ENCODE measurements at places on chromosomes 2 and 18.

GRCh38 chr2:159925975-159926374, 128.0 kb upstream of the CD302 start:
- DNase-seq = no peak

DNA sequence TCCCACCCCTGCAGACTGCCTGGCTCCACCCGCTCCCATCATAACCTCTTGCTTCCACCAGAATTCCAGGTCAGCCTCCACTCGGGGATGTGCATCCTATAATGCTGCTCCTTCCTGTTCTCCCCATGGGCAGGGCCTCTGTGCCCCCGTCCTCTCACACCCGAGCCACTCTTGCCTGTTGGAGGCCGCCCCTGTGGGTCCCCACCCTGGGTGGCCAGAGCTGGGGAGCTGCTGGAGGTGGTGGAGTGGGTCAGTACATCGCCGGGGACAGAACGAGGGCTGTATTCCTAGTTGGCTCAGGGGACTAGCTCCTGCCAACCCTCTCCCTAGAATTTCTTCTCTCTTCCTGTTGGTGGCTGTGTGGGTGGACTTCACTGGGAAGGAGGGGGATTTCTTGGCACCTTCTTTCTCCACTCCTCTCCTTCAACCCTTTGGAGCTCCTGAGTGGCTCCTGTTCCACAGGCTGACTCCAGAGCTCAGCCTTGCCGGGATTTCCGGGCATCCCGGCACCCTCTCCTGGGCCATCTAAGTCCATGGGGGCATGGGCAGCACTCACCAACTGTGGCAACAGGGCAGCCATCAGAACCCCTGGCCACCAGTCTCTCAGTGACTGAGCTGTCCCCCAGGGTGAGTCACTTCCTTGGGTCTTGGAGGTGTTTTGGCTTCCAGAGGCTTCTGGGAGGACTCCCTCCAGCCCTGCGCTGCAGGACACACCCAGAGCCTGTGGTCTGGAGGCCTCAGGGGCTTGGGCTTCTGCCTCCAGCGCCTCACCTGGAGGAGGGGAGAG, 88.2 kb upstream of the MCFD2 start:
- no peak for DNase-seq

GRCh38 chr2:105179469-105180372, 61.8 kb upstream of the GPR45 start:
- peak; percentile 84 for DNase-seq

DNA sequence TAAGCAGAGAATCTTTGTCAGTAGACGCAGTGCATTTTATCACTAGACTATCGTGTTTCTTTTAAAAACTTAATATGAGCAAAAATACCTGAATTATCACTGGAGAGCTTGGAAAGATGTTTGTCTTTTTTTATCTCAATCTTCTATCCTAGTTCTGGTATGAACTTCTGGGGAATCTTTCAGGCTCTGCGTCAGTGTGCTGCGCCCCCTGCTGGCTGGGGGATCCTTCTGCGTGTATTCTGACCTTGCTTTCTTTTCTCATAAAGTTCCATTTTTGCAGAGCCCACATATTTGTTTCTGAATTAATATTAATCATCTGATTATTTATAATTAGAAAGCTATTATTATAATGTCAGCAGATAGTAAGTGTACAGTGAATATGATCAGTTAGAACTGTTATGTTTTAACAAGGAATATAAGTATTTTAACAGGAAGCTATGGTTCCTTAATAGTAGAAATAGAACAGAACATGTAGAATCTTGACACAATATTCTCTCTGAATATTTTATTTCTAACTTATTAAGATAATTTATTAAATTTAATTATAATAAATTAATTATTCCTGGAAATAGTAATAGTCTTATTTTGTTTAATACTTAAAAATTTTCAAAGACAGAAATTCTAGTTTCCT, 945.0 kb upstream of the CRIM1 start:
- DNase-seq = peak; percentile 49

GRCh38 chr2:230447455-230448451, 31.8 kb downstream of the SP100 start:
- DNase-seq = no peak

GRCh38 chr2:234951664-234952269, at the start of gene SH3BP4:
TSS of gene SH3BP4 (plus strand) at chr2:234952017. CDS start at chr2:235035003, 82,986 bp downstream.
- no peak for DNase-seq

GRCh38 chr18:46843372-46843771, 73.9 kb downstream of the PIAS2 start:
- no peak for DNase-seq

DNA sequence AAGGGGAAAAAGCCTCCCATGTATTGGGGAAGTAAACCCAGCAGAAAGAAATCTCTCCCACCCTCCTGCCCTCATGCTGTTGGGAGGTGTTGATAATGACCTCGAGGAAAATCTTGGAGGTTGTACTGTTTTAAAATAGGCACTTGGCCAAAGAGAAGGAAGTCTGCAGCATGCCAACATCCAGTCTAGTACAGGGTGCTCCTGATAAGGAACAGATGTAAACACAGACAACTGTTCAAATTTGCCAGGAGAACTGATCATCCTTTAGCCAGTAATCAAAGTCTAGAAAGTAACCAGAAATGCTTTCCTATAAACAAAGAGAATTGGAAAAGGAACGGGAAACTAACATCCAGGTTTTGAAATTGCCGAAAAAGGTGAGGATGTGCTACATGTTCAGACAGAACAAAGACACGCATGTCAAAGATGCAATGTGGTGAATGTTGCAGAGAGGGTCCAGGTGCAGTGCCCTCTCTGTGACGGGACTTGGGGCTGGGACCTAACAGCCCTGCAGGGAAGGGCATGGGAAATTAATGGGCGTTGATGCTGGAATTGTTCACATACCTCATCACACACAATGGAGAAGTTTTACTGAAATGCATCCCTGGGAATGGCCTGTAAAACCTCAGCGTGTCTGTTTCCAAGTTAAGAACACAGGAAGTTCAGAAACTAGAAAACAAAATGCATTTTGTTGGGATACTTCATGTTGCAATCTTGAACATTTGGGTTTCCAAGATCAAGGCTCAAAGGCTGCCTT, 125.7 kb upstream of the RND3 start:
- no peak for DNase-seq

- no peak for DNase-seq
Measured at GRCh38 chr18:78827141-78827540, 152.5 kb upstream of the SALL3 start.

- DNase-seq = peak; percentile 74
Measured at GRCh38 chr18:3624935-3625741, 175.2 kb downstream of the TGIF1 start.

DNA sequence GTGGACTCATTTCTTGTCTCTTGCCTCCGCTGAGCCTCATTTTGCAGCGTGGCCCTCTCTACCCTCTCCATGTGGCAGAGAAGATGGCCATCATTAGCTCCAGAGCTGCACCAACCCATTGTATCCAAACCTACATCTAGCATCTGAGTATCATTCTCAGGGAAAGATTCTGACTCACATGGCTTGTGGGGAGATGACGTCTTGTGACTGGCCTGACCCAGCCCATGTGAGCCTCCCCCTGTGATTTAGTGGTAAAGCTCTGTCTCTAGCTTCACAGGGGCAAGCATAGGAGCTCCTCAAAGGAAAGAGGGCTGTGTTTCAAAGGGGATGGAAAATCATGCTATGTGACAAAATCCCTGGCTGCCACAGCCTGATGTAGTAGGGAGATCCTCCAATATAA, 87.4 kb upstream of the RBMS1 start:
- peak; percentile 61 for DNase-seq

- DNase-seq = no peak
Measured at GRCh38 chr18:13096232-13096631, 105.1 kb downstream of the CEP192 start.

- no peak for DNase-seq
Measured at GRCh38 chr2:133085646-133086045, 415.6 kb upstream of the LYPD1 start.

GRCh38 chr18:23619388-23619881, 33.1 kb upstream of the NPC1 start:
- peak; percentile 30 for DNase-seq
